NB4 (cell line): ENCODE measurements at places on chromosomes 3 and 15.

- no peak for DNase-seq
These were observed 193.4 kb upstream of the UBE2E1 start for GRCh38 chr3:23612296-23612891.

DNA sequence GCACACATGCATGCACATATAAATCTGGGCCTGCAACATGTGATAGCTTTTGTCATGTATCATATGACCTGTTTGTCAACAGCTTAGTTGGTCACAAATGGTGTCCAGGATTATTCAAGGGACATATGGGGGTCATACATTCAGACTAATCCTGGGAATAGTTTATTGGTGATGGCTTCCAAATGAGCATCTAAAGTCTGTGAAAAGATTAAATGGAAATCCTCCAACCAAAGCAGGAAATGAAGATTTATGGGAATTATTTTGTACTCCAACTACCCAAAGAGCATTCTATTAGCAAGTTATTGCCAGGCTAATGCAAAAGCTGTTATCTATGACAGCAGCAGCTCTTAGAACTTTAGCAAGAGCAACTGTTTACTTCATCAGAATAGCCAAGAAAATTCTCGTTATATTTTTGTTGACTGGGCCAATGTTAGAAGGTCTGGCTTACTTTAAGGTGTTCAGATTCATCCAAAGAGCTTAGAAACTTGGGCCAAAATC, 7.1 kb downstream of the FSTL1 start:
- DNase-seq, result no peak

DNA sequence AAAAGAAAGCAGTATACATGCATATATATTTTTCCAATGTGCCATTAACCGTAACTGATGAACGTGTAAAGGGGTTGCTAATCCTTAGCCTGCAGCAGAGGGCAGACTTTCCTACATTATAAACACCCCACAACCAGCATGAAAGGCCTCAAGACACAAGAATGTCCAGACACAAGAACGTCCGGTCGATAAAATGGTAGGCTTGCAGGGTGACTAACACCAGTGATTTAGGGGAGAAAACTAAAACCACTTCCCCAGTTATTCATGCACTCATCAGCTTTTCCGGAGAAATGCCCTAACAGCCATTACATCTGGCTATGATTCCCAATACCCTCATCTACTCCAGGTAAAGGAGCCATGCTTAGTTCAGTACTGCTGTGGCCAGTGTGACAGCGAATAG, 57.4 kb downstream of the LRTM1 start:
- peak; percentile 59 for DNase-seq

- no peak for DNase-seq
These were observed 161.9 kb upstream of the UBE3A start for GRCh38 chr15:25600751-25601150.

GRCh38 chr3:87363721-87364120, 87.3 kb upstream of the POU1F1 start:
- no peak for DNase-seq

DNA sequence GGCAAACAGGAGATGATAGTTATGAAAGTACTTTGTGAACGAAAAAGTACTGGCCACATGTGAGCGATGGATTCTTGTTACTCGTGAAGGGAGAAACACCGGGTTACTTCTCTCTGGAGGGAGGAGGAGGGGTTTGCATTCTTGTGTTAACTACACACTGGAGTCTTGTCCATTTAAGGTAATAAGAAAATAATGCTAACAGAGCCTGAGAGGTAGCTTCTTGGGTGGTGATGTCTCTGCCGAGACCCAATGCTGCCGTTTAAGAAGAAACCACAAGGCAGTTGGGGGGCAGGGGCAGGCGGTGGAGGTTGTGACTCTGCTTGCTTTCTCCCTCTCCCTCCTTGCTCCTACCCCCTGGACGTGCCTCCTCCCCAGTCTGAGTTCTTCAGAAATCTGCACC, 100.9 kb upstream of the ROPN1 start:
- DNase-seq, result no peak

- peak; percentile 69 for DNase-seq
These were observed 70.7 kb downstream of the SLC12A8 start for GRCh38 chr3:125141596-125142419.
